Thyroid gland (tissue), 4 donors: ENCODE measurements at places on chromosomes 6 and 20. TPM values are rescaled to one million over a fixed set of nuclear protein-coding genes. Genes with fewer than 3 reads are reported as not detected.

Gene PTCRA
- not detected for total RNA-seq

Gene SMOC2
- 20.0 TPM for total RNA-seq

Gene BPIFA3
- total RNA-seq, result not detected

Gene ULBP2
- total RNA-seq, result not detected

Gene ENPP3
- total RNA-seq, result 0.81 TPM

Gene NQO2
- total RNA-seq, result 30.4 TPM

Gene BPIFB2
- total RNA-seq, result not detected

Gene HRH3
- not detected for total RNA-seq

Gene COL12A1
- 23.7 TPM for total RNA-seq

Gene FGD2
- total RNA-seq, result 24.6 TPM

Gene SLC17A1
- not detected for total RNA-seq

Gene PRL
- not detected for total RNA-seq

Gene NKX2-4
- not detected for total RNA-seq

Gene TULP1
- not detected for total RNA-seq

Gene ACOT13
- 10.2 TPM for total RNA-seq

Gene SPTLC3
- total RNA-seq, result 71.5 TPM

Gene HDDC2
- 89.5 TPM for total RNA-seq

Gene STMN3
- 84.0 TPM for total RNA-seq

Gene SLC26A8
- total RNA-seq, result 0.46 TPM

Gene HMGCLL1
- 1.2 TPM for total RNA-seq

Gene XKR7
- not detected for total RNA-seq

Gene KIF25
- not detected for total RNA-seq

Gene NMBR
- 0.33 TPM for total RNA-seq
